ENCODE measurements at places on chromosomes 5 and 9.

DNA sequence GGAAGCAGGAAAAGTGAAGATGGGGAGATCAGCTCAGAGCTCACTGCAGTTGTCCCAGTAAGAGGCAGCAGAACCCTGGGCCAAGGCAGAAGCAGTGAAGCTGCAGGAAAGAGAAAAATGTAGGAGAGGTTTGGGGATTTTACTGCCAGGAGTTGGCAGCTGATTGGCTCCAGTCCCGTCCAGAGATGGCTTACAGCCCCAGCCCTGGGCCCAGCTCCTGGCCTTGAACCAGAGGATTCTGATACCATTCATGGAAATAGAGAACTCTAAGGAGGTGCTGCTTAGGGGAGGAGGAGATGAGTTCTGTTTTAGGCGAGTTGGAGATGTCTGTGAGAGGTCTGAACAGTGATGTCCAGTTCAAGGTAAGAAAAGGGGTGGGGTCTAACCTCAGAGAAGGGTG, 4.6 kb downstream of the MORN5 start:
- no peak for DNase-seq

DNA sequence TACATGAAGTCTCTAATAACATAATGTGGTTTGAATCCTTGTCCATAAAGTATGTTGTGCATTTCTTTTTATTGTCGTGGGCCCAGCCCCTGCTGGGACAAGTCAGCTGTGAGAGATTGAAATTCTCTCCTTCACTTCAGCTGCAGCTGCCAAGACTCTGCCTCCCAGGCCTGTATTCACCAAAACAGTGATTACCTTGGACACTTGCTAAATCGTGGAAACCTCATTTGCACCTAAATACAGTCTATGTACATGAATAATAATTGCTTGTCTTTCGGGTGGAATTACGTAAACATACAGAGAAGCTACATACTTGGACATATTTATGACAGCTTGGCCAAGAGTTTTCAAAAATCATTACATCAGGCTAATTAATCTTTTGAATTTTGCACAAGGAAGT, 898.5 kb upstream of the SEMA6A start:
- no peak for DNase-seq

- no peak for DNase-seq
These were observed 112.0 kb upstream of the ISL1 start for GRCh38 chr5:51271261-51271660.

DNA sequence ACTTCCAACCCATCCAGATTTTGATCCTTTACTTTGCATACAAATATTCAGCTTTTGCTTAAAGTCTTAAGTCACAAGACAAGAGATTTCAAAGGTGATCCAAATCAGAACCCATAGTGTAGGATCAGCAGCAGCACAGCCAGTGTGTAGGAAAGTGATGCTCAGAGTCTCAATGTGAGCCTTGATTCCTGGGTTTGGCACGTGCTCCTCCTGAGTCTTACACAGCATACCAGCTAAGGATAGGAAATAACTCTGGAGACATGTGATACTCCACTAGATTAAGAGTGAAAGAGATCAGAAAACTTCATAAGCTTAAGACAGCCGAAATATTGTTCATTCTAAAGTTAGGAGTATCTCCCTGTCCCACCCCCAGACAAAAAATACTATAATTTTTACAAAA, 344.9 kb downstream of the SEMA5A start:
- no peak for DNase-seq

DNA sequence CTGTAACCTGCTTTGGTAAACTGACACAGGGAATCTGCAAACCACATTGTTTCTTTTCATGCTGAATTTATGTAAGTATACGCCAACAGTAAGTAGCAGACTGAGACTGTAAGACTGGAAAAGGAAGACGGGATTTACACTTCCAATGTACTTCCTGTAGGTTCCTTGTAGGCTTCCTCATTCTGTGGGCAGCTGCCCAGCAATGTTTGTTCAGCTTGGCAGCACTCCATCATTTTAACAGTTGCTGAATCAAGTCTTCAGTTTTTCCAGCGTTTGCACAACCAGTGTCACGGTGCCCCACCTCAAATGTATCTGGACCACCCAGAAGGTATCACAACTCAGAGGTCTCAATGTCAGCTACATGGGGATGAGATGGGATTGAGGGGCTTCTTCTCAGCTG, 232.6 kb downstream of the PRDM9 start:
- DNase-seq, result no peak

DNA sequence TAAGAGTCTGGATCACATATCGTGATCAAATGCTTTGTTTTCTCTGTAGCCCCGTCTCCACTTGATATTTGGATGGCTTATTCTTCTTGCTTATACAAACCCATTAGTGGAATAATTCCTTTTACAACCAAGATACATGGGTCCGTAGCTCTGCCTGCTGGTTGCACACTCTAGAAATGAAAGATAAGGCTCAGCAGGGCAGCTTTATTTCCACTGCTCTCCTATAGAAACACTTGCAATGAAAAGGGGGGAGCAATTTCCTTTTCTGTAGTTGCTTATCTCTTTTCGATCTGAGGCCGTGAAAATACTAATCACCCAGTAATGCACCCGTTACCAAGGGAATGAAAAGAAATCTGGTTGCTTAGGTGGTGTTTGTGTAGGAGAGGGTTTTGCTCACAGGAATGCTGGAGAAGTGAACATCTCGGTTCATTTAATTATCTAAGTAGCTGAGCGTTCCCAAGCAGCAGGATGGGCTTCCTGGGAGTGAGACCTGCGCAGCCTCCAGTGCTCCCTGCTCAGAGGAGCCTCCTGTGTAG, 131.7 kb downstream of the ADAMTS16 start:
- DNase-seq, result peak; percentile 68

GRCh38 chr9:61670616-61671015, 480.8 kb downstream of the SPATA31A7 start:
- DNase-seq, result no peak

DNA sequence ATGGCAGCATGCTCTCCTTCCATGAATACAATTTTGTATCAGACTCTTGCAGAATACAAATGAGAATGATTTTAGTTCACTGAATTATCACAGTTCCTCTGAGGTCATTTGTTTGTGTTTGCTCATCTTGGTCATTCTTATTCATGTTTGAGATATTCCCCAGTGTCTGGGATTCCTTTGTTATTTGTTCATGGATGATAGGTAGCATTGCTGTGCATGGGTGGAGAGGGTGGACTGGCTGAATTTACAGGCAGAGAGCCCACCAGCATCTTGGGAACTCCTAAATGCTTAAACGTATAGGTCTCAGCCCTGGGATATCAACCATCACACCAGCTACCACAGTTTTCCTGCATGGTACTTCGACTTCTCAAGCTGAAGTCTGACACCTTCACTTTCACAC, 459.8 kb downstream of the CCDC171 start:
- DNase-seq, result peak; percentile 76

DNA sequence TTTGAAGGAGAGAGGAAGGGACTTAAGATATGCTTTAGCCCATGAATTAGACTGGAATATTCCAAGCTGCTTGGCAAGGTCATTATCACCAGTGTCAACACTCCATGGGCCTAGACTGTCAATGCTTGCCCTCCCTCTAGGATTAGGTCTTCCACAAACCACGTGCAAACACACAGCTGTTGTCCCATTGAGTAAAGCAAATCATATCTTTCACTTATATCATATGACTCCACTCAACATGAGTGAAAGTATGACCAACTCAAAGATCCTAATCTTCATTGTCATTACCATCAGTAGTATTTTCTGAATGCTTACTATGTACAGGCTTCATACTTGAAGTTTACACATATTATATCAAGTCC, 57.0 kb upstream of the GRAMD2B start:
- DNase-seq, result no peak

DNA sequence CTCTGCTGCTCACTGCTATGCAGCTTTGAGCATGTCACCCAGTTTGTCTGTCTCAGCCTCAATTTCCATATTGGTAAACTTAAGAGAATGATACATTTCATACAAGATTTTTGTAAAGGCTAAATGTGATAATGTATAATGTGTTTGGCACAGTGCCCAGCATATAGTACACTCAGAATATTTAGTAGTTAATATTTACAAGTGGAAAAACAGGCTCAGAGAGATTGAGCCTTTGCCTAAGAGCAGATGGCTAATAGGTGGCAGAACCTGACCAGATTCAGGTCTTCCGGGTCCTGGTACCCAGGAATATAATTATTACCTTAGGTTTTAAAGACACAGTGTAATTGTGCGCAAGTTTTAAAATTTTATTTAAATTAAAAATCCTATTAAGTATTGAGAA, 46.8 kb upstream of the KIAA1958 start:
- no peak for DNase-seq

DNA sequence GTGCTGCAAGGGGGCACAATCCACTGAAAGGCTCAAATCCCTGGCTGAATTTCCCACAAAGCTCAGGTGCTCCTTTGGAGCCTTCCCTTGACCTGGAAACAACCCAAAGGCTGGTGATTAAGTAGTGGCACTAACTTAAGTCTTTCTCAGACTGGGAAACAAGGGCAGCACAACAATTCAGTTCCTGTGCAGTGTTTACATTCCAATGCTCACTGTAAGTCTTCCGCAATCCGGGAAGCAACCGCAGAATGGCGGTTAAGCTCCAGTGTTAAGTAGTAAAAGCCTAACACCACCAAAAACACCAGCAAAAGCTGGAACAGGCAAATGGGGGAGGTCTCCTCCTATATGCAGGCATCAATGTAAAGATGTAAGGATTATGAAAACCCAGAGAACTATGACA, 117.2 kb downstream of the TRPM3 start:
- peak; percentile 10 for DNase-seq

GRCh38 chr5:154356020-154356655, 89.7 kb upstream of the SAP30L start:
- peak; percentile 66 for DNase-seq

- DNase-seq, result peak; percentile 37
These were observed 8.8 kb upstream of the IGFBPL1 start for GRCh38 chr9:38432922-38433510.

- peak; percentile 62 for DNase-seq
These were observed 21.2 kb downstream of the OTULIN start for GRCh38 chr5:14685757-14686156.

DNA sequence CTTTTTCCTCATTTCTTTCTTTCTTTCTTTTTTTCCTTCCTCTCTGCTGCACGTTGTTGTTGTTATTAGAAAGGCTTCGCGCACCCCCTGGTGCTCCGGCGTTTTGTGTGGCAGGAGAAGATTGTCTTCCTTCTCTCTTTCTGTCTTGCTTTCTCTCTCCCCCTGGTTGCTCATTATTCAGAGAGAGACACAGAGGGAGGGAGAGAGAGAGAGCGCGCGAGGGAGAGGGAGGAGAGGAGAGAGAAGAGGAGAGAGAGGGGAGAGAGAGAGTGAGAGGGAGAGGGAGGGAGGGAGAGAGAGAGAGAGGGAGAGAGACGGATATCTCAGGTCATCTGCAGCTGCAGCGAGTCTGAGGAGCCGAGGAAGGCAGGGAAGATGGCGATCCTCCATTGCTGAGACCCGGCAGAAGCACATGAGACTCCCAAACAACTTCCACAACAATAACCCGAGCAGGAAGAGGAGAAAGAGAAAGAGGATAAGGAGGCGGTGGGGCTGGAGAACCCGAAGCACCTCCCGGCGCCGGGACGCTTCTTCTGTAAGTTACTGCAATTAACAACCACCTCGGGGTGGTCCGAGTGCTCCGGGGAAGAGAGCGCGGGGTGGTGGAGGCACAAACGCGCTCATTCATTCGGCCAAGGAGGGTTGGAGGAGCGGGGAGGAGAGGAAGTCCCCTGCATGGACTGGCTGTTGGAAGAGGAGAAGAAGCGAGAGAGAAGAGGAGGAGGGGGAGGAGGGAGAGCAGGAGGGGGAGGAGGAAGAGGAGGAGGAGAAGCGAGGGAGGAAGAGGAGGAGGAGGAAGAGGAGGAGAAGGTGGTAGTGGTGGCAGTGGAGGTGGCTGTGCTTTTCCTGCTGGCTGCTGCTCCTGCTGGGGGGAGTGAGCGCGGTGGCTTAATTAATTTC, at the start of gene ZNF462:
TSS of gene ZNF462 (plus strand) at position 346 of the 900 bp plus-strand sequence. CDS start 60,218 bp downstream, outside the sequence.
- peak; percentile 74 for DNase-seq

- no peak for DNase-seq
These were observed 74.4 kb downstream of the FAM114A2 start for GRCh38 chr5:153964191-153964879.

DNA sequence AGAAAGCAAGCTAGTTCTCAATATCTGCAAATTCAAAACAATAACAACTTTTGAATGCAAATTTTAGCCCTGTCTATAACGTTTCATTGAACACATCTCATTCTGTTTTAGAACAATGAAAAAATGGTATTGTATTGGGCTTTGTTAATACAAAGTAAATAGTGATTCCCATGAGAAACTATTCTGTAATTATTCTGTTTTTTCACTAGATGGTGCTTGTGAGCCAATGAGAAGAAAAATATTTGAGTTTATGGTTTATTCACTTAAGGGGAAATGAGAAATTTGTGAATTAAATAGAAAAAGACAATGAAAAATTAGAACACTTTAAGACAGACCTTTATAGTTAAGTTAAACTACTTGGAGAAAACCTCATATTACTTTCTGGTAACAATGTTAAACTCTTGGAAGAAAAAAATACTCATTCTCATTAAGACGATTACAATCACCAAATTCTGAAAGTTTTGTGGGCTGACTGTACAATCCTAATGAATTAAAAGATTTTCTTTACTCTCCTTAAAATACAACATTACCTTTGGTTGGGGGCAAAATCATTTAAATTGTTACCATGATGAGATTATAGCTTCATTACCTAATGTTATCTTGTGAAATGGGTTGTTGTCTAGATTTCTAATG, 127.0 kb downstream of the NNT start:
- peak; percentile 30 for DNase-seq

DNA sequence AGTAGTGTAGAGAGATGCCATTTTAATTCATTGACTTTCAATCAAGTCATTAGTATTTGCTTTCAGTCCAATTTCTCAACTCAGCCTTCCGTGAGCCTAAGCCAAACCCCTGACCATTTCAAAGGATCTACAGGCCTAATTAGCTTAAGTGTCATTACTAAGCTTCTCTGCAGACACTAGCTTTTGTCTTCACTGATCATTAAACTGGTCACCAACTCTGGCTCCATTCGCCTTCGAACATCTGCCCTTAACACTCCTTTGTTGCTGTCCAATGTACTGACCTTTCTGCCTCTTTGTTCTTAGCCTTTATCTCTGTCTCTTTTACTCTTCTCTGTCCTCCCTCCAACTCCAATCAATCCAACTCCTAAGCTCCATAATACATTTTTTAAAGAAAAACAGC, 299.3 kb downstream of the DIRAS2 start:
- peak; percentile 1 for DNase-seq

- DNase-seq, result peak; percentile 61
These were observed 850 bp downstream of the RRAGA start for GRCh38 chr9:19049917-19050636.

GRCh38 chr9:4799033-4799430, 6.3 kb downstream of the RCL1 start:
- no peak for DNase-seq

- no peak for DNase-seq
These were observed 19.7 kb downstream of the MEGF9 start for GRCh38 chr9:120694559-120694958.

- no peak for DNase-seq
These were observed 48.3 kb upstream of the TRAF1 start for GRCh38 chr9:120974921-120975320.

DNA sequence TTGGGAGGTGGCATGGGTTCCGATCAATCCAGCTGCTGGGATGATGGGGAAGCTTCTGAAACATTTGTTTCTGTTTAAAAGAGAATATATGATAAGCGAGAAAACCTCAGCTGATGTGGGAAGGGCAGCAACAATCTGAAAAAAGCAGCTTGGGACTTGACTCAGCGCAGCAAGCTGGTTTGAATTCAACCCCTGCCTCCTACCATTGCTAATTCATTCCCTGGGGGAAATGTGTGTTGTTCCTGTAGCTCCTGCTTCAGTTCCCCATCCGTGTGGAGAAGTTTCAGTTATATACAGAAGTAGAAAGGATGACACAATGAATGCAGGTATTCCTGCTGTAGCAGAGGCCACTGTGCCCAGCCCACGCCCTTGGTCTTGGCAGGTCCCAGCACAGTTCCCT, 145.1 kb downstream of the NXNL2 start:
- DNase-seq, result no peak
